Jurkat, Clone E6-1 (cell line): ENCODE measurements at places on chromosomes 3 and 15.

GRCh38 chr15:34812369-34812768 is 17.0 kb upstream of the ACTC1 start:
- DNase-seq, result no peak

DNA sequence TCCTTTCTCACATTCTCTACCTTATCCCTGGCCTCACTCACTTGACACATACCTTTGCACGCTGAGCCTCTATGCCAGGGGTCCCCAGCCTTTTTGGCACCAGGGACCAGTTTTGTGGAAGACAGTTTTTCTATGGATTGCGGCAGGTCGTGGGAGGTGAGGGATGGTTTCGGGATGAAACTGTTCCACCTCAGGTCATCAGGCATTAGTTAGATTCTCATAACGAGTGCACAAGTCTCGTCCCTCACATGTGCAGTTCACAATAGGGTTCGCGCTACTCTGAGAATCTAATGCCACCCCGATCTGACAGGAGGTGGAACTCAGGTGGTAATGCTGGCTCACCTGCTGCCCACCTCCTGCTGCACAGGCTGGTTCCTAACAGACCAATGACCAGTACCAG is 112.5 kb upstream of the EIF1B start:
- DNase-seq, result no peak

DNA sequence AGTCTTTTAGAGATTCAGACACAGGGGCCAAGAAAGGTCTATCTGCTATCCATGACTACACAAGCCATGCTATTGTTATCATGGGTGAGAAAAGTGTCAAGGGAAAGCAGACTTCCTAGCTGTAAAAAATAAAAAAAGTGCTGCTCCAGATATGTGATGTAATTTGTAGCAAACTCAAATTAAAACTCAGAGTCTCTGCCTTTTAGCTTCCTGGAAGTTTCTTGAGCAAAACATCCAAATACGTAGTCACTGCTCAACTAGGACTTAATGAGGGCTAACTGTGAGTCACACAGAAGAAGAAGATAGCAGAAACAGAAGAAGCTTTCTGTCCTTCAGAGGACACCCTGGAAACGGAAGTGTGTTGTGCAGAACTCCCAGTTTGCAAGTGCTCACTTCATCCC is 393.4 kb upstream of the NR2F2 start:
- DNase-seq, result no peak

DNA sequence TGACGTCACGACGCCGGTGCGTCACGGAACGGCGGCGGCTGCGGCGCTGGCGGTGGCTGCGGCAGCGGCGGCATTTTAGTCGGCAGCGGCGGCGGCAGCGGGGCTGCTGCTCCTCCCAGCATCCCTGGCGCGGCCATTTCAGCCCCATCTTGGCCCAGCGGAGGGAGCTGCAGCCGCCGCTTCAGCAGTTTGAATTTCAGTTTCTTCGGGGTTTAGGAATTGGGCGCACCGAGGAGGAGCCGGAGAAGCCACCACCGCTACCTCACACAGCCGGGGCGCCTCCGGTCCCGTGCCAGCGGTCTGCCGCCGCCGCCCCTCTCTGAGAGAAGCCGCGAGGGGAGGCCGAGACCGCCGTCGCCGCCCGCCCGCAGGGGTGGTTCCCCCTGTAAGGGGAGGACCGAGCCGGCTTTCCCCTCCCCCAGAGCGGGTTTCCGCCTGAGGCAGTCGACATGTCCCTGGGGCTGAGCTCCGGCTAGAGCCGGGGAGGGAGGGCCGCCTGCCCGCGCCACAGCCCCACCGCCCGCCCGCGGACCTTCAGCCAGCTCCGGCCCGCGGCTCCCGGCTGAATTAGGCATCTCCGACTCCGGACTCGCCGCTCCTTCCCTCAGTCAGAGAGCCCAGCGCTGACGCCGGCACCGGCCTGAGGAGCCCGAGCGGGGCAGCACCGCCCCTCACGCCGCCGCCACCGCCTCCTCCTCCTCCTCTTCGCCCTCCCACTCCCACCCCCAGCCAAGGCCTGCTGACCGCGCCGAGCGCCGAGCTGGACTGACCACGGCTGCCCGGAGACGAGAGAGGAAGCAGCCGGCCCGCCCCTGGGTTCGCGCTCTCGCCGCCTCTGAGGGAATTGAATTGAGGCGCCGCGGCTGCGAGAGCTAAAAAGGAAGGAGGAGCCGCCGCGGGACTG is at the start of gene TSC22D2:
TSS of gene TSC22D2 (plus strand) at position 78 of the 904 bp plus-strand sequence. CDS start 1,053 bp downstream, outside the sequence.
- DNase-seq, result peak; percentile 85

GRCh38 chr3:171883257-171883892 is 40.2 kb downstream of the TMEM212 start:
- no peak for DNase-seq

DNA sequence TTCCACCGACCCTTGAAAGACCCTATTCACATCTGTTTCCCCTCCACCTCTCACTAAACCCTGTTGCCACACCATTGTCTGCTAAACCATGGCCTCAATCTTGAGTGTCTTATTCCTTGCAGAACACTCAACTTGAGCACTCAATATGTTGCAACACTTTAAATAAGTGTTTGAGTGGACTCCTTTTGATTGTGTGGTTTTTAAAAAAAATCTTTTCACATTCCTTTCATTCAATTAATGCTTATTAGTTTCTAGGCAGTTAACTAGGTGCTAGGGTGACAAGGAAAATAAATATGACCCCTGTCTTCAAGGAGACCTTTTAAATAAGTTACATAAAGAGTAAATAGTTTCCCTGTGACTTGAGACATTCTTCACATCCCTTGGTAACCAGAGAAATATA is 13.3 kb upstream of the HHLA2 start:
- DNase-seq, result no peak

DNA sequence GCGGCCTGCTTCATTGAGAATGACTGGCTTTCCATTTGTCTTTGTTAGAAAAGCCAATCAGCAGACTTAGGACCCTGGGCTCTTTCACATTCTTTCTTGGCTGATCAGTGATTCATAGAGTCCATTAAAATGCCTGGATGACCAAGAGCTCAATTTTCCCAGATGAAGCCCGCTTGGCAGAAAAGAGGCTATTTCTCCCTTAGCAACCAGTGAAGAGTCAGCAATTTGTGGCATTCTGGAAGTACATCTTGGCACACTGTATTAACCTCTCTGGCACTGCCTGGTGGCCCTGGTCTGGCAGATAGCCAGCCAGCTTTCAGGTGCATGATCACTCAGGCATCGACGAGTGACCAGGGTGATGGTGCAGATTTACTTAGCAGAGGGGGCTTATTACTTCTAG is 145.7 kb upstream of the PLAAT1 start:
- DNase-seq, result no peak

DNA sequence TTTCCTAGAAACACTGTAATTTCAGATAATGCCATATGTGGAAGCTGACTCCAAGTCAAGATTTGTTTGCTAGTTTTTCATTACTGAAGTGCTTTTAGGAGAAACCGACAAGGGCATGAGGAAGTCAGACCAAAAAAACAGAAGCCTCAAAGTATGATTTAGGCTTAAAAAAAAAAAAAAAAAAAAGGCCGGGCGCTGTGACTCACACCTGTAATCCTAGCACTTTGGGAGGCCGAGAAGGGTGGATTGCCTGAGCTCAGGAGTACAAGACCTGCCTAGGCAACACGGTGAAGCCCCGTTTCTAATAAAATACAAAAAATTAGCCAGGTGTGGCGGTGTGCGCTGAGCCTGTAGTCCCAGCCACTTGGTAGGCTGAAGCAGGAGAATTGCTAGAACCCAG is 11.6 kb downstream of the RPL15 start:
- no peak for DNase-seq

DNA sequence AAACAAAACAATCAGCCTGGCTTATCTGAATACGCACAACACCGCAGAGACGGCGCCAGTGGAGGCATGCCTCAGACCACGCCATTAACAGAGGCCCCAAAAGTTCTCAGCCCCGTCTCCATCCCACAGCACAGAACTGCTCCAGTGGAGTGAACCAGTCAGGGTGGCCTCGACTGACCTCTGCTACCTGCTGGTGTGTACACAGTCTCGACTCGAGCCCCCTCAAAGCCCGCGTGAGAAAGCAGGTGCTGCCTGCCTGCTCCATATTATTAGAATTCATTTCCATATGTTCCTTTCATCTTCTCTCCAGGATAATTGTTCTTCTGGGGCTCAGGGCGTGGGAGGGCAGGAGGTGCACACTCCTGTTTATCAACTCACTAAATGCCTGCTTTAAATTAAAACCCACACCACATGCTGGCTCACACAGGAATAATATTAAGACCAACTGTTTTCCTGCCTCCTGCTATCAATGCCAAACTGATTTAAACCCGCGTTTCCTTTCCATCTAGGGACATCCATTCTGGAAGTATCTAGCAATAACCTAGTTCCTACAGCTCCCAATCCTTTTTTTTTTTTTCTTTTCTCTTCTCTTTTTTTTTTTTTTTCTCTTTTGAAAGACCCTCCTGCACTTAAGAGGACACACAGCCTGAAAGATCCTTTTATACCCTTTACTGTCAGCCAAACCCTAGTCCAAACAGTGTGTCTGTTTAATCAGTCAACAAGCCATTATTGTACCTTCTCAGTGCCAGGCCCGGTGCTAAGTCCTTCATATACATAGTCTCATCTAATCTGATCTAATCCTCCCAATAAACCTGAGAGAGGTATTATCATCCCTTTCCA is 101.2 kb downstream of the TLE3 start:
- DNase-seq, result no peak

DNA sequence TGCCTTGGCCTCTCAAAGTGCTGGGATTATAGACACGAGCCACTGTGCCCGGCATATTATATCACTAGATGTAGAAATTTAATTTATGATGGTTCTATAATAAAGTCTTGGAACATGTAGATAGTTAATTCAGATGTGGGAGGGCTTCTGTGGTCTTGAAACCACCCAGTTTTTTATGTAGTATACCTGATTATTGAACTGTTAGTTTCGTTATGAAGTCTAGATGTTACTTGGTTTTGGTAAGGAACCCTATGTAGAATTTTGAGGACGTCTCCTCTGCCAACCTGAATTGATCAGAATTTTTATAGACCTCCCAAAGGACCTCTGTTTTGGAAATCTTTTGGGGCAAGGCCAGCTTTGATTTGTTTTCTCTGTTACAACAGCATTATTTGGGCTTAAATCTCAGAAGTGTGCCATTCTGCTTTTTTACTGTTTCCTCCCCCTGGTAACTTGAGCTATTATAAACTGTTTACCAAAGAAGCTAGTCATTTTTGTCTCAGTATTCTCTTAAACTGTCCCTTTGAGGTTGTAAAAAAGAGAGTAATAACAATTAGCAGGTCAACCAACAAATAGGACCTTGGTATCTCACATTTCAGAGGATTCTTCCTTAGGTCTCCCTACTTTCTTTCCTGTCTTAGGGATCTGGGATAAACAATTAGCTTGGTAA is 20.8 kb downstream of the AKAP13 start:
- no peak for DNase-seq

GRCh38 chr15:88331291-88331690 is 74.8 kb upstream of the NTRK3 start:
- peak; percentile 71 for DNase-seq

GRCh38 chr15:73052653-73053397 is 562 bp downstream of the NEO1 start:
- DNase-seq, result peak; percentile 23

DNA sequence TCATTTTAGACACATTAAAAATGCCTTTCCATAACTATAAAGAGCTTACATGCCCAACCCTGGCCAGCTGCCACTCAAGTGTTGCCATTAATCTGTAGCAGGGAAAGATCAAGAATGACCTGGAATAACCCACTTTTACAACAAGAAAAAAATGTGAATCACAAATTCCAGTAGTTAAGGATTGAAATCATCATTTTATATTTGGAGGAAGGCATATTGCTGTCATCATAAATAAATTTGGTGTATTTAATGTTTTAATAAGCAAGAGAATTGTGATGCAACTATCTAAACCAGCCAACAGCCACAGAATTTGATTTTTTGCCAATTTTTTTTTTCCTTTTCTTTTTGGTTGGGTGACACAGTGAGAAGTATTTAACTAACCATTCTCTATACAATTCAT is 240.0 kb upstream of the SEMA6D start:
- DNase-seq, result no peak

- DNase-seq, result peak; percentile 47
Measured at GRCh38 chr3:67384760-67385397, 269.5 kb downstream of the SUCLG2 start.

- DNase-seq, result no peak
Measured at GRCh38 chr15:63461230-63461985, 43.0 kb upstream of the USP3 start.

GRCh38 chr3:180571831-180572598 is 29.9 kb upstream of the TTC14 start:
- DNase-seq, result no peak

- no peak for DNase-seq
Measured at GRCh38 chr3:115042351-115042750, 104.7 kb downstream of the ZBTB20 start.

DNA sequence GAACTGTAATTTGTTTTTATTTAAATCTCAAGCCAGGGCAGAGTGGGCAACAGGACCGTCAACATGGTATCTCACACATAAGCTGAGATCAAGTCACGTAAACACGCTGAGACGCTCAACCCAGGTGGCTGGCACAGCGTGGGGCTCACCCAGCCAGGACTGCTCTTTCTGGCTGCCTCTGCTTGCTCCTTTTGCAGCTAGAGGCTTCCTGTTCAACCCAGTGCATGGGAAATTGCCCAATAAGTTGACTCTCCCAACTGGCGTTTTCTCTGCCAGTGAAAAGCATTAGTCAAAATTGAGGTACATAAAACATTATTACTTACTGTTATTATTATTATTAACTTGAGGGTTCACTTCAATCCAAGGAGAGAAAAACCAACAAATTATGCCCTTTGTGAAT is 398.1 kb downstream of the NR2F2 start:
- no peak for DNase-seq

DNA sequence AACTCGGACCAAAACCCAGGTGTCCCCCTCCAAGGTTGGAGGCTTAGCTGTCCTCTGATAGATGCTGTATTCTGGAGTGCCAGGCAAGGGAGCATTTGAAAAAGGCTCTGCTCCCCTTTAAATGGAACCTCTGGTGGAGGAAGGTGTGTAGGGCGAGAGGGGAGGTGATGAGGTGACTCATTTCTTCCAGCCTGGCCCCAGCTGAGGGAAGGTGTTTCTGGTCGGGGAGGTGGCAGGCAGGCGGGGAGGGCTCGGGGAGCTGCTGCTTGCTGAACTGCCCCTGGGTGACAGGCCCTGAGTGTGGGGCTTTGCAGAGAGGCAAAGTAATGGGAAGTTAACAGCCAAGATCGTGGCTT is 18.8 kb downstream of the PSTPIP1 start:
- DNase-seq, result no peak

GRCh38 chr15:96560246-96560895 is 229.9 kb downstream of the NR2F2 start:
- DNase-seq, result no peak

DNA sequence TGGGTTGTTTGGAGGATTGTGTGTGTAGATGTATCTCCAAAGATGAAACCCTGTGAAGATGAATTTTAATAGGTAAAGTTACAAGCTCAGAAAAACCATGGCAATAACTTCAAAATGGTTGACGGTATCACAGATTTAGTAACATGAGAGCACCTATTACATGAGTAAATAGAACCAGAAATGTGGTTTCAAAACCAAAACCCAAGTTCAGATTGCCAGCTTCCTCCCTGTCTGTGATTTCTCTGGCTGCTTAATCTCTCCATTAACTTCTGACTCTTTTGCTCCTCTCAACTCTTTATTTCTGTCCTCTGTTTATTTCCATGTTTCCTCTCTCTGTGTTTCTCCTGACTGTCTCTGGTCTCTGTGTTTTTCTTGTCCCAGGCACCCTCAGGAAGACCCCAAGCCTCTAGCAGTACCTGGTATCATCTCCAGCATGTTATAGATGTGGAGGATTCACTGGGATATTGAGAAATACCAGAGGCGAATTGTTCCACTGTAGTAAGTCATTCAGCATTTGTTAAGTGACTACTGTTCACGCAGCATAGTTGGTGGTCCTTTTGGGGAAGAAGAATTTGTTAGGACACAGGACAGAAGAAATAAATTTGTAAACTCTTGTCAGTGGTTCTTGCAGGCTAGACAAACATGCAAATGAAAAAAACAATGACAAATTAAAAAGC is 138.8 kb downstream of the BBX start:
- DNase-seq, result no peak
